Activated T-helper 17 cell treated with anti-CD3 and anti-CD28 coated beads, Interleukin-2, amount 50 U/mL, for 72 hours (primary cell): ENCODE measurements at places on chromosomes 16 and 17. TPM values are rescaled to one million over a fixed set of nuclear protein-coding genes. Genes with fewer than 3 reads are reported as not detected.
A peak's percentile ranks its signal among the peaks of the same experiment; 100 is the strongest.

Gene ITGA2B
- total RNA-seq, result 2.2 TPM

Gene MT3
- total RNA-seq, result 3.0 TPM

Gene CTRB1
- total RNA-seq, result not detected

Gene TBC1D3K
- total RNA-seq, result not detected

Gene PCTP
- total RNA-seq, result 12.8 TPM

Gene CFAP97D1
- total RNA-seq, result not detected

Gene RNU2-1
- total RNA-seq, result 5,691 TPM

Gene SLC26A11
- 23.5 TPM for total RNA-seq

Gene TMEM220
- 0.40 TPM for total RNA-seq

Gene GUCY2D
- total RNA-seq, result 0.77 TPM

Gene KRTAP2-1
- total RNA-seq, result not detected

Gene ALG1
- 38.1 TPM for total RNA-seq

- H3K27ac ChIP-seq, result no peak overlapping the region
- no peaks in the 10 kb centered on the region for H3K4me1 ChIP-seq
- no peaks in the 10 kb centered on the region for H3K27me3 ChIP-seq
- ATAC-seq, result no peak
Observed at GRCh38 chr17:22517716-22518115, 825.4 kb downstream of the KCNJ18 start.

- H3K4me1 ChIP-seq, result peaks cover 5% of the 10 kb centered on the region
- peaks cover 22% of the 10 kb centered on the region for H3K36me3 ChIP-seq
- no peaks in the 10 kb centered on the region for H3K27me3 ChIP-seq
Observed at GRCh38 chr17:9498490-9498889, 77.1 kb downstream of the STX8 start.

DNA sequence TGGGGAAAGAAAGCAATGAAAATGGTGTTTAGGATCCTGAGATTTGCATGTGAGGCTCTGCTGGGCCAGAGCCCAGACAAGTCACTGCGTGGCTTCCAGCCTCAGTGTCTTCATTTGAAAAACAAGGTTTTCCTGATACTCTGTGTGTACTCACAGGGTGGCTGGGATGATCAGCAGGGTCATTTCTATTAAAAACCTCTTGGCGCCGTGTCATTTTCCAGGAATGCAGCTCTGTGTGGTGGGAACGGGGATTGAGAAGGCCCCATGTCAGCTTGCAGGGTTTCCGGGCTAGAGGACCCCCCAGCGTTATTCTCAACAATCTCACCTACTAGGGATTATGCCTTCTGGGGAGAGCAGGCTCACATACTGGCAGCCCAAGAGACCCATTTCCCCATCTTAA, 73.5 kb downstream of the FOXL1 start:
- no peak overlapping the region for H3K4me3 ChIP-seq
- no peak overlapping the region for H3K27ac ChIP-seq
- ATAC-seq, result no peak
- no peaks in the 10 kb centered on the region for H3K36me3 ChIP-seq
- peaks cover 4% of the 10 kb centered on the region for H3K27me3 ChIP-seq

- no peaks in the 10 kb centered on the region for H3K36me3 ChIP-seq
- H3K27me3 ChIP-seq, result no peaks in the 10 kb centered on the region
- H3K4me3 ChIP-seq, result no peak overlapping the region
- H3K4me1 ChIP-seq, result no peaks in the 10 kb centered on the region
- no peak for ATAC-seq
- H3K27ac ChIP-seq, result no peak overlapping the region
Observed at GRCh38 chr16:85401917-85402766, 211.0 kb upstream of the GSE1 start.

GRCh38 chr17:3870871-3871306, 22.0 kb downstream of the CAMKK1 start:
- H3K27ac ChIP-seq, result peak overlapping the region; percentile 88
- H3K36me3 ChIP-seq, result peaks cover 12% of the 10 kb centered on the region
- ATAC-seq, result no peak
- H3K4me3 ChIP-seq, result peak overlapping the region; percentile 43

GRCh38 chr16:30934827-30935557, 11.6 kb downstream of the FBXL19 start:
- H3K27ac ChIP-seq, result peak overlapping the region; percentile 37
- no peaks in the 10 kb centered on the region for H3K27me3 ChIP-seq
- ATAC-seq, result peak; percentile 77

- no peak for ATAC-seq
- no peak overlapping the region for H3K4me3 ChIP-seq
- no peak overlapping the region for H3K27ac ChIP-seq
- peaks cover 21% of the 10 kb centered on the region for H3K27me3 ChIP-seq
- no peaks in the 10 kb centered on the region for H3K4me1 ChIP-seq
Observed at GRCh38 chr17:44653954-44654353, 2.3 kb upstream of the MEIOC start.

GRCh38 chr16:49574826-49575225, 201.2 kb downstream of the C16orf78 start:
- H3K4me1 ChIP-seq, result no peaks in the 10 kb centered on the region
- H3K27ac ChIP-seq, result no peak overlapping the region
- no peak overlapping the region for H3K4me3 ChIP-seq
- H3K36me3 ChIP-seq, result no peaks in the 10 kb centered on the region
- no peak for ATAC-seq

DNA sequence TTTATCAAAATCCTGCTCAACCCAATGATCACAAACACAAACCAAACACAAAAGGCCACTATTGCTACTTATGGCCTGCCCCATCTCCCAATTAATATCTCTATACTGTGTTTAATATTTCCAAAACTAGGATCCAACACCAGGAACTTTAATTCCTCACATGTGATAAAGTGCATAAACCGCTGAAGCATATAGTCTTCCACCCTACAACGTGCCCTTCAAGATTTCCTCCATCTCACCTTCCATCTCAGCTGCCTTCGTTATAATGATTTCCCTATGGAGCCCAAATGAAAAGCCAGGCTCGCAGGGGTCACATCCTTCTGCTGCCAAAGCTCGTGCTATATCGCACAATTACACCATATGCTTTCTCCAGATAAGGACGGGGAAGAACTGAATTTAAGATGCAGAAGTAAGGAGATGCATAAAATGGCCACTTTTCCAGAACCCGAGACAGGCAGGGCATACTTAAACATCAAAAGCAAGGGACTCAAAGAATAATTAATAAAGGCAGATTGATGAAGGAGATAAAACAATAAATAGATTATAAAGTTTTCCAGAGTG, 1.8 kb downstream of the MYH10 start:
- no peaks in the 10 kb centered on the region for H3K4me1 ChIP-seq
- peaks cover 29% of the 10 kb centered on the region for H3K27me3 ChIP-seq
- H3K36me3 ChIP-seq, result peaks cover 9% of the 10 kb centered on the region
- peak overlapping the region; percentile 94 for H3K4me3 ChIP-seq
- no peak overlapping the region for H3K27ac ChIP-seq
- no peak for ATAC-seq

DNA sequence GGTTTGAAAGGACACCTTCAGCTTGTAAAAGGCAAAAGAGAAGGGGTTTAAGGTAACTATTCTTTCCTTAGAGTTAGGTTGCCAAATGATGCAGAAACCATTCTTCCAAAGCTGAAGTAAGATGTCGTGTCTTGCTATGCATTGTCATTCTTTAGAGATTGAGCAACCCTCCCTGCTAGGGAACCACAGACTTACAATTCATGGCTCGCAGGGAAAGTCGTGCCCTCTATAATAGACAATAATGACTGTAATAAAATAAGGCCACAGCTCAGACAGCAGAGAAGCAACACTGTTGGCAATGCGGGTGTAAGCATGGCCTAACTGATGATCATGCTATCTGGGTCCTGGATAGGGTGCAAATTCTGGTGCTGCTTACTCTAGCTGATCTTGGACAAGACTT, 129.6 kb upstream of the CDH13 start:
- no peak overlapping the region for H3K27ac ChIP-seq
- H3K27me3 ChIP-seq, result peaks cover 11% of the 10 kb centered on the region
- no peak overlapping the region for H3K4me3 ChIP-seq
- no peak for ATAC-seq
- H3K36me3 ChIP-seq, result no peaks in the 10 kb centered on the region

GRCh38 chr17:50783193-50783660, 15.9 kb upstream of the ANKRD40CL start:
- peaks cover 9% of the 10 kb centered on the region for H3K4me1 ChIP-seq
- H3K27me3 ChIP-seq, result no peaks in the 10 kb centered on the region
- H3K27ac ChIP-seq, result no peak overlapping the region

DNA sequence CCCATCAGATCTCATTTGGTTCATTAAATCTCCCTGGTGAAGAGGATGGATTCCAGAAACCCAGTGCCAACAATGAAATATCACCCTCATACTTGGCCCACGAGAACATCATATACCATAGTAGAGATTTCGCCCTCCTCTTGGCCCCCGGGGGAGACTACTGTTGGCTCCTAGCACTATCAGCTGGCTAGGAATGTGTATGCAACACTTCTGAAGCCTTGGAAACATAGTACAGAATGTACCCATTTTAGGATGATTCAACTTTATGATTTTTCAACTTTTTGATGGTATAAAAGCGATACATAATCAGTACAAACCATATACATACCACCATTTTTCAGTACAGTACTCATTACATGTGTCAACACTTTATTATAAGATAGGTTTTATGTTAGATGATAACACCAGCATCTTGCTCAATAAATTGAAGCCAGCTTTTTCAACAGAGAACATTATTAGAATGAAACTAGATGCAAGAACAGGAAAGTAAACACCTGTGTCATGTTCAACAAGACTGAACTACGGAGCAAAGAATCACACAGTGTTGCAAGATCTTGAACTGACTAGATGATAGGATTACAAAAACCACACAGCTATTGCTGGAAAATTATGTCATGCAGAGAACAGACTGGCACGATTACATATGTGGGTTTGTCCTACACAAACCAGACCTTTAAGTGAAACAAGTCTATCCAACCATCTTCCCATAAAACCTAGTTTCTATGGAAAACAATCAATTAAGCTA, 17.2 kb downstream of the RSL1D1 start:
- no peak overlapping the region for H3K27ac ChIP-seq
- ATAC-seq, result no peak
- H3K27me3 ChIP-seq, result no peaks in the 10 kb centered on the region
- H3K4me1 ChIP-seq, result no peaks in the 10 kb centered on the region
- peaks cover 32% of the 10 kb centered on the region for H3K36me3 ChIP-seq
- no peak overlapping the region for H3K4me3 ChIP-seq

- no peaks in the 10 kb centered on the region for H3K27me3 ChIP-seq
- H3K4me1 ChIP-seq, result no peaks in the 10 kb centered on the region
- H3K36me3 ChIP-seq, result no peaks in the 10 kb centered on the region
Observed at GRCh38 chr16:85288869-85289660, 176.8 kb upstream of the CIBAR2 start.

- peaks cover 15% of the 10 kb centered on the region for H3K27me3 ChIP-seq
- no peaks in the 10 kb centered on the region for H3K36me3 ChIP-seq
- no peak for ATAC-seq
- no peaks in the 10 kb centered on the region for H3K4me1 ChIP-seq
- H3K4me3 ChIP-seq, result no peak overlapping the region
Observed at GRCh38 chr17:73678999-73679398, 34.8 kb upstream of the SDK2 start.

DNA sequence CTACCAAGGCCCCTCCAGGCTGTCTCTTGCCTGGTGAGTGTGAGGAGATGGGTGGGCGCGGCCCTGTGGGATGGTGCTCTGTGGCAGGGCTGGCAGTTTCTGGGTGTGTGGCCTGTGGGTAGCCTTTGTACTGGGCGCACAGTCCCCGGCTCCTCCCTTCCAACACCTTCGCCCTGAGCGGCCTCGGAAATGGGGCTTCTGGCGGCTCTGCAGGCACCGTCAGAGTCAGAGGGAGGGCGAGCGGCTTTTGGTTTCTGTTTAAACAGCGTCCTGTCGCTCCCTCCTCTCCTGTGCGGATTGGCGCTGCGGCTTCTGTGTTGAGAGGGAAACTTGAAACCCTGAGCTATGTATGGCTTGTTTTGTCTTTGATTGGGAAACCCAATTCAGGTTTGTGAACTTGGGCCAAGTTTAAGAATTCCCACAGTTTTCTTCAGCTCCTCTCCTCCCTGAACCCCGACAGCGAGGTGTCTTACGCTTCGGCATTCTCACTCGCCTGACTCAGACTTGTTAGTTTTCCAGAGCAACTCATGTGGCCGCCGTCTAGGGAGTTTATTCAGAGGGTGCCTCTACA, 8.3 kb upstream of the ZNF750 start:
- peak overlapping the region; percentile 22 for H3K4me3 ChIP-seq
- ATAC-seq, result peak; percentile 78
- no peaks in the 10 kb centered on the region for H3K27me3 ChIP-seq
- no peaks in the 10 kb centered on the region for H3K36me3 ChIP-seq

DNA sequence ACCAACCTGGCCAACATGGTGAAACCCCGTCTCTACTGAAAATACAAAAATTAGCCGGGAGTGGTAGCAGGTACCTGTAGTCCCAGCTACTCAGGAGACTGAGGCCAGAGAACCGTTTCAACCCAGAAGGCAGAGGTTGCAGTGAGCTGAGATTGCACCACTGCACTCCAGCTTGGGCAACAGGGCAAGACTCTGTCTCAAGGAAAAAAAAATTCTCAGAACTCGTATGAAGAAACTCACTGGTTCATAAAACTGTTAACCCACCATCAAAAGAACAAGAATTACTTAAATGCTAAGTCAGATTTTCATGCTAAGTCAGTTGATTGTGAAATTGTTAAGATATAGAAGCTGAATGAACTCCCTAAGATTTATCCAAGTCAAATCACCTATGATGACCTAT, 31.3 kb downstream of the SLC39A11 start:
- ATAC-seq, result no peak
- H3K27ac ChIP-seq, result no peak overlapping the region
- H3K4me3 ChIP-seq, result no peak overlapping the region
- H3K4me1 ChIP-seq, result no peaks in the 10 kb centered on the region

- no peak overlapping the region for H3K27ac ChIP-seq
- peaks cover 15% of the 10 kb centered on the region for H3K27me3 ChIP-seq
- no peaks in the 10 kb centered on the region for H3K4me1 ChIP-seq
- ATAC-seq, result no peak
- no peak overlapping the region for H3K4me3 ChIP-seq
Observed at GRCh38 chr17:9850151-9850550, 24.4 kb downstream of the GLP2R start.
